ENCODE measurements at places on chromosomes 5 and 9. TPM values are rescaled to one million over a fixed set of nuclear protein-coding genes. Genes with fewer than 3 reads are reported as not detected.
A peak's percentile ranks its signal among the peaks of the same experiment; 100 is the strongest.

MYORG gene
- 6.3 TPM for total RNA-seq

SNX18 gene
- total RNA-seq, result 28.7 TPM

GRCh38 chr9:126782053-126782388, 22.8 kb upstream of the ZBTB43 start:
- no peak for DNase-seq
- no peak overlapping the region for H3K27ac ChIP-seq

DNA sequence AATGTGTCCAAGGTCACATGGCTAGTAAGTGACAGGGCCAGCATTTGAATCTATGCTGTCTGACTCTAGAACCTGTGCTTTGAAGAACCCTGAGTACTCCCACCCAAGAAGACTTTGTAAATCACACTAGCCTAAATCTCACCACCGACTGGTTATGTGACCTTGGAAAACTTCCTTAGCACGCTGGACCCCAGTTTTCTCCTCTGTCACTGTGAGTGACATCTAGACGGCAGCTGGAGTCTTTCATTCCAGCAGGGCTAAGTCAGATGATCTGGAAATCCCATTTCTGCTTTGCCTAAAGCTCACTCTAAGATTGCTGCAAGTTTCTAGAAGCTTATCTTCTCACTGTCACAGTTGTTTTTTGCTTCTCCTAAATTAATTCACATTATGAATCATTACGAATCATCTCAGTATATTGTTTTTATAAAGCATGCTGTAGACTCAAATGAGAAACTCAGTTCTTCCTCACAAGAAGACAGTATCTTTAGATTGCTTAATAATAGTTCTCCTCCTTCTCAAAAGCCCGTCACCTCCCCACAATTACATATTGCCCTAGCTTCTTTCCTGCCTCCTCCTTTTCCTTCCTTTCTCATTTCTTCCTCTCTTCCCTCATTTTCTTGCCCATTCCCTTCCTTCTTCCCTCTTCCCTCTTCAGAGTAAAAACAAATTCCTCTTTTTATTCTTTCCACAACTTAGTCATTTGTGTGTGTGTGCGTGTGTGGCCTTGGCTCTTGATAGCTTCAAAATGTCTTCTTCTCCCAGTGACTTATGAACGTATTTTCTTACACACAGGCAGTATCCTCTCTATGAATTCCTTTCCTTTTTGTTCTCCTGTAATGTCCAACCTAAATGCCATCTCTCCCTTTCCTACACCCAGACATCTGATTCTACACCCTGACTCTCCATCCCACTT, 16.8 kb downstream of the ALDOB start:
- DNase-seq, result no peak
- no peaks in the 10 kb centered on the region for H3K27me3 ChIP-seq
- H3K36me3 ChIP-seq, result peaks cover 21% of the 10 kb centered on the region

DNA sequence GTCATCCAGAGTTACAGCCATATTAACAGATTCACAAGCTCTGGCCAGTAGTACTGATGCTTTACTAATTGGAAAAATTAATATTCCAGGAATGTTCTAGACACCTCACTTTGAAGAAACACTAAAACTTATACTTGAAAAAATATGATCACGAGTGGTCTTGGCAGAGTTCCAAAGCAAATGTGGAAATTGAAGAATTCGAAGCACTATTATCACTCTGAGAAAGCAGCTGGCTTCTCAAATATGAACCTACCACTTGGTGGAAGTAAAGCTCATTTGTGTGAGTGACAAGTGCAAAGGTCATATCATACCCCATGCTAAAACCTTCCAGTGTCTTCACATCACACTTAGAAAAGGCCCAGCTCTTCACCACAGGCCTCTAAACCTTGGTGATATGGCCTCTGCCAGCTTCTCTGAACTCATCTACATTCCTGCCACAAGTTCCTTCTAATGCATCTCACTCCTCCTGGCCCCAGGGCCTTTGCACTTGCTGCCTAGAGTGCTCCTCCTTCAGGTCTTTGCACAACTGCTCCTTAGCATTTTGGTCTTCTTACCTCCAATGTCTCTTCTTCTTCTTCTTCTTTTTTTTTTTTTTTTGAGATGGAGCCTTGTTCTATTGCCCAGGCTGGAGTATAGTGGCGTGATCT, 175.7 kb upstream of the SMIM23 start:
- H3K36me3 ChIP-seq, result no peaks in the 10 kb centered on the region
- H3K4me1 ChIP-seq, result peaks cover under 1% of the 10 kb centered on the region
- H3K4me3 ChIP-seq, result no peak overlapping the region
- no peak for DNase-seq
- H3K27ac ChIP-seq, result no peak overlapping the region
- H3K27me3 ChIP-seq, result peaks cover 3% of the 10 kb centered on the region

GRCh38 chr9:113675475-113675941, 200.6 kb upstream of the ZNF618 start:
- DNase-seq, result peak; percentile 67
- H3K36me3 ChIP-seq, result no peaks in the 10 kb centered on the region
- H3K4me1 ChIP-seq, result peaks cover 15% of the 10 kb centered on the region
- H3K27ac ChIP-seq, result no peak overlapping the region
- peaks cover 13% of the 10 kb centered on the region for H3K27me3 ChIP-seq

DNA sequence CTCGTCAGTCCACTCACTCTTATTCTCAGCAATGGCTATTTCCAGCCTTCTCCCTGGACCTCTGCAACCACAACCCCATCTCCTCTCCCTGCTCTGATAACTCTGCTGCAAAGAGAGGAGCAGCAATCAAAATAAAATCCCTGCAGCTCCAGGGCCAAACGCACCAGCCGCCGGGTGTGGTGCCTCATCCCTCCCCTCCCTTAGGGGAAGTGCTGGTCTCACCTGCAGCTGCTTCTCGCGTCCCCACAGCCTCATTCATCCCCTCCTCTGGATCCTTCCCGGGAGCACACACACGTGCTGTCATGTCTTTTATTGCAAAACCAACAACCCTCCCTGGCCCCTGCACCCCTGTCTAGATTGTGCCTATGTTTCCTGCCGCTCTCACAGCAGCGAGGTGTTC, 77.8 kb downstream of the TENT4A start:
- no peak overlapping the region for H3K27ac ChIP-seq
- H3K27me3 ChIP-seq, result peaks cover 46% of the 10 kb centered on the region
- no peak for DNase-seq

- no peak for DNase-seq
- H3K27ac ChIP-seq, result peak overlapping the region; percentile 76
- peaks cover 90% of the 10 kb centered on the region for H3K4me1 ChIP-seq
These were observed 26.2 kb downstream of the IRF1 start for GRCh38 chr5:132464156-132464939.

DNA sequence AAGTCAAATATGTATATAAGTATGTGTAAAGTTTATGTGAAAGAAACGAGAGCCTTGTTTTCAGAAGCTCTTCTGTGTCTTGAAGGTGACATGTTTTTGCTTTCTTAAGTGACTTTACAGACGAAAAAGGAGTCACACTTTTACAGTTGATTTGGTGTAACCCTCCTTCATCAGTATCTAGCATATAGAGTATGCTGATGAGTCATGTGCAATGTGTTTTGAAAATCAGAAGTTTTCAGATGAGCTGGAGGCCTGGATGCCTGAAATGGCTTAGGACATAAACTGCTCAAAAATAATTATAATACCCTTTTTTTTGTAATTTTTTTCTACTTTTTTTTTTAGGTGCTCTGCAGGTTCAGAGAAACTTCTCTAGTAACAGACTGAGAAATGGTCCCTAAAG, 209.5 kb downstream of the CD180 start:
- no peak overlapping the region for H3K4me3 ChIP-seq
- H3K4me1 ChIP-seq, result peaks cover 56% of the 10 kb centered on the region
- no peaks in the 10 kb centered on the region for H3K27me3 ChIP-seq
- no peak overlapping the region for H3K27ac ChIP-seq
- DNase-seq, result no peak

DNA sequence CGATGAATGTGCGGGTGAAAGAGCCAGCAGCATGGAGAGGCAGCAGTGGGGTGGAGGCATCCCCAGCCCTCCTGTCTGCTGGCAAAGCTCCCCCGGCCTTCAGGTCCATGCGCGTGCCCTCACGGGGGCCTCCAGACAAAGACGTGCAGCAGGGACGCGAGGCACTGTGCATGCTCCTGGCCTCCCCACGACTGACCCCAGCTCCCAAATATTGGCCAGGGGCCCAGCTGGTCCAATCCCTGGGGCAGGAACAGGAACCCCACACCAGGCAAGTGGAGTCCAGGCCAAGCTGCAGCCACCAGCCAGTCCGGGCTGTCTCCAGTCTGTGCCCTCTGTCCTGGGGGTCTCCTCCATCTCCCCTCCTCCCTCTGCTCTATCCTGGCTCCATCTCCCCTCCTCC, 33.5 kb upstream of the LRRC14B start:
- DNase-seq, result no peak
- no peak overlapping the region for H3K4me3 ChIP-seq
- no peaks in the 10 kb centered on the region for H3K36me3 ChIP-seq
- peaks cover 59% of the 10 kb centered on the region for H3K27me3 ChIP-seq

DNA sequence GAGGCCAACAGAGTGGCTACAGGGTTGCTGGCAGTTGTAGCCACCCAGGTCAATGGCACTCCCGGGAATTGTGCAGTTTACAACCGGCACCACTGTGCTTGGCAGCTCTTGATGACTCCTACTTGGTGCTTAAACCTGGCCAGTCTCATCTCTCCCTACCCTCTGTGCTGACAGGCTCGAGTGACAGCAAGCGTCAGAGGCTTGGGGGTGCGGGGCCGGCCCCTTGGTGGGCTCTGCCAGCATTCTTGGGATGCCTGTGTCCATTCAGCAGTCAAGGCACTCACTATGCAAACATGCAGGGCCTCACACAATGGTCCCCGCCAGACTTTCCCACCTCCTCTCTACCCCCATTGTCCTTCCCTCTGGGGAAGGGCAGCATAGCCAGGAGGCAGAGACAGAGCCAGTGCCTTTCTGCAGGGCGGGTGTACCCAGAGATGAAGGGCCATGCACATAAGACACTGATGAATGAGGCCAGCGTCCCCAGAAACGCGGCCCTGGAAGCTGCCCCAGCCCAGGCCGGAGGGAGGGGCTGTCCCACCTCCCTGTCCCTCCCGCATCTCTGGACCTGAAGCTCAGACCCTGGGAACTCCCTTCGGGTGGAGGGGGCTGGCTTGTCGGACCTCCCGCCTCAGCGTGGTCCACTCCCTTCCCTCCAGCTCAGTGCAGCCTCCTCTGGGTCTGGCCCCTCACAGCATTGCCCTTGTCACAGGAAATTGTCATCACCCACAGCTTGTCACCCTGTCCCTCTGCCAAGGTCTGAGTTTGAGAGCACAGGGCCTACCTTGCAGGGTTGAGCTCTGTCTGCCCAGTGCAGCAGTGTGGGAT, 26.4 kb upstream of the NOTCH1 start:
- H3K36me3 ChIP-seq, result no peaks in the 10 kb centered on the region
- H3K4me1 ChIP-seq, result peaks cover 89% of the 10 kb centered on the region
- peak; percentile 75 for DNase-seq
- no peaks in the 10 kb centered on the region for H3K27me3 ChIP-seq

DNA sequence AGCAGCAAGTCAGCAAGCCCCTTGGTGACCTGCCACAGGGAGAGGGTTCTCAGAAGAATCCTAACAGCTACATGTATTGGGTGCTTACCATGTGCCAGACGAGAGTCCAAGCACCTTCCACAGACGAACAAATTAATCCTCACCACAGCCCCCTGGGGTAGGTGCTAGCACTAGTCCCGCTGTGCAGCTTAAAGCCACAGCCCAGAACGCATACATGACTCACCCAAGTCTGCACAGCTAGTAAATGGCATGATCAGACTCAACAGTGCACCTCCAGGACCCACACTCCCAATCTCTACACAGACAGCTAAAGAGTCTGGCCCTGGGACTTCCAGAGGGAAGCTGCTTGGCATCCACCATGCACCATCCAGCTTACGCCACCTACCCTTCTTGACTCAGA, 111.5 kb downstream of the PAX5 start:
- H3K4me1 ChIP-seq, result no peaks in the 10 kb centered on the region
- no peak overlapping the region for H3K4me3 ChIP-seq
- H3K27ac ChIP-seq, result no peak overlapping the region
- H3K36me3 ChIP-seq, result no peaks in the 10 kb centered on the region

DNA sequence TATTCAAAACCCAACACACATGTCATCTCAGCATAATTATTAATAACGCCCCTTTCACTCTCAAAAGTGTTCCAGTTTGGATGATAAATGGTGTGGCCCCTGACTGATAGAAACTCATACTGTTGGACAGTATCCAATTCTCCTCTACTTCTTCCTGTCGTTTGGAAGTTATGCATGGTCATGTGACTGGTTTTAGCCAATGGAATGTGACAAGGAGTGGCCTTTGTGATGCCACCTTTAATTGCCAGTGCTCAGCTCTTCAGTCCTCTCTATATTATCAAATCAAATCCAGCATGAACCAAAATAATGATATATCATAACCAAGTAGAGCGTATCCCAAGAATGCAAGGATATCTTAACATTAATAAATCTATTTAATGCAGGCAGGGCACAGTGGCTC, 117.8 kb upstream of the SPIN1 start:
- no peak overlapping the region for H3K4me3 ChIP-seq
- H3K4me1 ChIP-seq, result no peaks in the 10 kb centered on the region
- no peaks in the 10 kb centered on the region for H3K36me3 ChIP-seq
- H3K27me3 ChIP-seq, result no peaks in the 10 kb centered on the region
- H3K27ac ChIP-seq, result no peak overlapping the region

DNA sequence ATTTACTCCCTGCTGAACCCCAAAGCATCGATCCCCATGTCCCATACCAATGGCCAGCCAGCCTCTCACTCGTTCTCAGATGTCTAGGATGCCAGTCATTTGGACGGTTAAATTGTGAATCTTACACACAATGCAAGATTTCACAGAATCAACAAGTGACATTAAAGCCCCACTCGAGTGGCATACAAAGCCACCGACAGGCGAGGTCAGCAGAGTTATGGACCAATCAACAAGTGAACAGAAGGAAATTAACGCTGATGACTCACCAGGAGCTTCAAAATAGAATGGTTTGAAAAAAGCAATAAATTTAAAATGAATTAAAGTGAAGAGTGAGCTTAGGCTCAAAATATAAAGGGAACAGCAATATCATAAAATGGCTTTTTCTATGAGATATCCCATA, 8.2 kb upstream of the RUFY1 start:
- H3K36me3 ChIP-seq, result no peaks in the 10 kb centered on the region
- DNase-seq, result no peak
- H3K27me3 ChIP-seq, result no peaks in the 10 kb centered on the region
- no peak overlapping the region for H3K27ac ChIP-seq

DNA sequence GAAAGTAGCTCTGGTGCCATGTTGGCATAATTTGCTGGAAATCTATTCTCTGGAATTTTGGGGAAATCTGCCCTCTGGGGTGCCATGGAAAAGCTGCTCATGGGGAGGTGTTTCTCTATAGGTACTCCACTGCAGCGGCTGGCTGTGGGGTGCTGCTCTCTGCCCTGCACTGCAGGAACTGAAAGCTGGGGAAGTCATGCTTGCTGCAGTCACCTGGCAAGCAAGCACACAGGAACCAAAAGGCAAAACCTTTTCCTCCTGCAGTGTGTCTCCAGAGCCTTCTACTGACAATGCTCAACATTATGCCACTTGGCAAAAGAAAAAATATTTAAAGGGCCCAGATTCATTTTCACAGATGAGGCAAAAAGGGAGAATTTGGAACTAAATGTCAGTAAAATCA, 25.8 kb upstream of the CARNMT1 start:
- no peaks in the 10 kb centered on the region for H3K4me1 ChIP-seq
- H3K27me3 ChIP-seq, result peaks cover 5% of the 10 kb centered on the region
- no peak for DNase-seq
- no peak overlapping the region for H3K4me3 ChIP-seq
- H3K36me3 ChIP-seq, result no peaks in the 10 kb centered on the region

- no peaks in the 10 kb centered on the region for H3K27me3 ChIP-seq
- H3K4me3 ChIP-seq, result no peak overlapping the region
- no peaks in the 10 kb centered on the region for H3K36me3 ChIP-seq
- no peaks in the 10 kb centered on the region for H3K4me1 ChIP-seq
- H3K27ac ChIP-seq, result no peak overlapping the region
These were observed 32.2 kb downstream of the NSA2 start for GRCh38 chr5:74798977-74799911.

Data from left ventricle myocardium inferior (tissue), 1 donor.